Prostate gland (tissue), 2 donors: ENCODE measurements at places on chromosomes 5 and 9. TPM values are rescaled to one million over a fixed set of nuclear protein-coding genes. Genes with fewer than 3 reads are reported as not detected.

DNA sequence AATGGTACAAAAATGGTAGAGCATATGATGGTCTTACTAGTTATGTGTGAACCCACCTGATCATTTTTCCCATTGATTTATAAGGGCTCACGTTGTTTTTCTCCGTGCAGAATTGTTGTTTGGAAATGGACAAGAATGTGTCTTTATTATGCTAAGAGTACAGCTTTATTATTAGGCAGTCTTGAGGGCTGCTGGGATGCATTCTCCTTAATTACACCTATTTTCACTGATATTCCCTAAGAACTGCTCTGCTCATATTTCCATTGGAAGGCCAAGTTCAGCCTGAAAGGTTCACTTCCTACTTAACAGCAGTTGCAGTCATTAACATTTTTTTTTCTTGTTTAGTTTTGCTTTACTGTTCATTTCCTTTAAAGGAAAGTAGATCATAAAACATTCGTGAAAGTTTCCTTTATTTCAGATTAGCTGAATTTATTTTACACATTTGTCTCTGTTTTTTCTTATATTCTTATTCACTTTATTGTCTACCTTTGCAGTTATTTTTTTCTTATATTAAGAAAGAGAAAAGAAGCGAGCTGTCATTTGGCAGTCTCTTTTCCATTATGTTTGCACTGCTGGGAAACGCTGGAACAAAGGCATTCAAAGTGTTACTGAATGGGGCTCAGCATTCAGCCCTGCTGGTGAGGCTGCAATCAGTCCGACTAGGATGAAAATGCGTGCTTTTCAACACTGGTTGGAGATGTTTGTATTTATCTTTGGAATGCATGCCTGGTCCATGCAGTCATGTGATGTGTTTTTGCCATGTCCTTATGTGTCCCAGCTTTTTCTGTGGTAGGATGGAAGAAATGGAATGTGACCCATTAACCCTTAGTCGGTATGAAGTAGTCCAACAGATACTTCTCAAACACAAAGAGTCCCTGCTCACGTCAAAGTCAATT lies 602.7 kb upstream of the ZNF608 start:
- H3K27ac ChIP-seq = no peak overlapping the region
- no peaks in the 10 kb centered on the region for H3K27me3 ChIP-seq
- H3K4me1 ChIP-seq = no peaks in the 10 kb centered on the region
- no peak overlapping the region for H3K4me3 ChIP-seq
- H3K36me3 ChIP-seq = no peaks in the 10 kb centered on the region
- DNase-seq = no peak

SLIT3 gene
- 8.3 TPM for total RNA-seq

- H3K4me1 ChIP-seq = no peaks in the 10 kb centered on the region
- no peak for DNase-seq
- no peak overlapping the region for H3K4me3 ChIP-seq
- H3K27ac ChIP-seq = no peak overlapping the region
- H3K36me3 ChIP-seq = no peaks in the 10 kb centered on the region
- H3K27me3 ChIP-seq = no peaks in the 10 kb centered on the region
These were observed 18.5 kb upstream of the CDC42SE2 start for GRCh38 chr5:131245312-131245711.

GRCh38 chr5:11483630-11484029 lies 420.6 kb downstream of the CTNND2 start:
- no peaks in the 10 kb centered on the region for H3K27me3 ChIP-seq
- H3K27ac ChIP-seq = no peak overlapping the region
- no peaks in the 10 kb centered on the region for H3K36me3 ChIP-seq
- H3K4me3 ChIP-seq = no peak overlapping the region
- H3K4me1 ChIP-seq = no peaks in the 10 kb centered on the region

- no peak overlapping the region for H3K27ac ChIP-seq
- no peak for DNase-seq
- H3K4me1 ChIP-seq = no peaks in the 10 kb centered on the region
- H3K27me3 ChIP-seq = no peaks in the 10 kb centered on the region
- H3K36me3 ChIP-seq = no peaks in the 10 kb centered on the region
These were observed 114.1 kb upstream of the LPCAT1 start for GRCh38 chr5:1637639-1638481.

PROB1 gene
- 2.4 TPM for total RNA-seq

DNA sequence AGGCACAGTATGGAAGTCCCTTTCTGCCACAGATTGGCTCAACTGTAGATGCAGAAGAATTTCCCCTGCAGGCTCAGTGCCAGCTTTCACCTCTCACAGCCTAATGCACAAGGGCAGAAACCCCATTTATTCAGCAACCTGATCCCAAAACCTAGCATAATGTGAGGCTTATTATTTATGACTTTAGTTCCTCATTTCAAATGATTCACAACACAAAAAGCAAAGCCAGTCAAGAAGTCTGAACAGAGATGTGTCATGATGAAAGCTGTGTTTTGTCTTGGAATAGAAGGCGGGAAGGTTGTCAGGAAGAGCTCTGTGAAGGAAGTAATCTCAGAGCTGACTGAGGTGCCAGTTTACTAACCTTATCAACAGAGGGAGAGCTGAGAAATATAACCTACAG lies 369.7 kb downstream of the LRRC70 start:
- no peak for DNase-seq
- no peaks in the 10 kb centered on the region for H3K27me3 ChIP-seq
- H3K4me3 ChIP-seq = no peak overlapping the region
- no peak overlapping the region for H3K27ac ChIP-seq

DNA sequence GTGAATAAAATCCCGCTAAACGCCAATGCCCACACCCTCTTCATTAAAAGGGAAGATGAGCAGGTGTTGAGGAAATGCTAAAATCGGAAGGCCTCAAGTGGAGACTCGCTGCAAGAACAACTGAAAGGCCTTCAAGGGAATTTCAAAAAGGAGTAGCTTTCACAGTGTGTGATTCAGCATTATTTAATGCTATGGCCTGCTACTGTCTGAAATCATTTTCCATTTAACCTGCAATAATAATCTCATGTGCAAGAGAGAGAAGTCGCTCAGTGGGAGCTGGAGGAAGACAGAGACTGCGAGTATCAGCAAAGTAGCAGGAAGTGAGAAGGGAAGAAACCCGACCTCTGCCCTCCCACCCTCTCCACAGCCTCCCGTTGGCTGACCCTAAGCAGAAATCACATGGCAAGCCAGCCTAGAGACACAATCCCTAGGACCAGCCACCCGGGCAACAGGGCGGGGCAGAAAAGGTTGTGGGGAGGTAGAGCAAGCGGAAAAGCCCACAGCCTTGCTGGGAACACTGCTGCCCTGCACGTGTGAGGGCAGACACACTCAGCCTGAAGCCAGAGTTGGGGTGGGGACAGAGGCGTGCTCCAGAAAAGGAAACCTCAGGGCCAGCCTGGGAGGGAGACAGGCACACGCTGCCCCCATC lies 39.9 kb upstream of the CTSL start:
- no peaks in the 10 kb centered on the region for H3K36me3 ChIP-seq
- no peak overlapping the region for H3K27ac ChIP-seq
- no peak overlapping the region for H3K4me3 ChIP-seq
- H3K27me3 ChIP-seq = no peaks in the 10 kb centered on the region
- no peak for DNase-seq

DNA sequence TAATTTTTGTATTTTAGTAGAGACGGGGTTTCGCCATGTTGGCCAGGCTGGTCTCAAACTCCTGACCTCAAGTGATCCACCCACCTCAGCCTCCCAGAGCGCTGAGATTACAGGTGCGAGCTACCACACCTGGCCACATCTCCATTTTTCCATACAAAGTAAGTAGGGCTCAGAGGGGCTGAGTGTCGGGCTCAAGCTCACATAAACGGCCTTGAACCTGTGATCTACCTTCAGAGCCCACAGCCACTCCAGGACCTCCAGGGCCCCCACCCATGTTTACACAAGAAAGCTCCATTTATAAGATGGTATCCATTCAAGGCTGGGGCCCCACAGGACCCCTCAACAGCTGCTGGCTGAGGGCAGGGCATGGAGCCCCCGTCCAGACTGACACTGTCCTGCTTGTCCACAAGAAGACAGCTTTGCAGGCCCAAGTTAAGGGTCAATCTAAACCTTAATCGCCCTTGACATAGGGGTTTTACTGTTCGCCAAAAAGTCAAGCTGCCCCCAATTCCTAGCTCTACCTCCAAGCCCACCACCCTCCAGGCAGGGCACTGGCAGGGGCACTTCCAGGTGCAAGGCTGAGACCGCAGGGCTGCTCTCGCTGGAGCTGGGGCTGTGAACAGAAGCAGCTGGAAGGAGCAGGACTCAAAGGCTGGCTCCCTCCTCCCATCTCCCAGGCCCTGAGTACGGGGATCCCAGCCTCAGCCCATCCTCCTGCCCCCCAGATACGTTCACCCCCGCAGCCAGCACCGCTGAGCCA lies 18.9 kb downstream of the FAM78A start:
- DNase-seq = no peak
- H3K36me3 ChIP-seq = no peaks in the 10 kb centered on the region
- no peaks in the 10 kb centered on the region for H3K27me3 ChIP-seq
- no peak overlapping the region for H3K27ac ChIP-seq
- no peaks in the 10 kb centered on the region for H3K4me1 ChIP-seq
- H3K4me3 ChIP-seq = no peak overlapping the region

- no peaks in the 10 kb centered on the region for H3K27me3 ChIP-seq
- no peaks in the 10 kb centered on the region for H3K4me1 ChIP-seq
- no peaks in the 10 kb centered on the region for H3K36me3 ChIP-seq
These were observed 52.3 kb upstream of the FAM120AOS start for GRCh38 chr9:93505541-93506132.

SCGB3A2 gene
- total RNA-seq = not detected

IFNK gene
- total RNA-seq = not detected

TARS1 gene
- 27.4 TPM for total RNA-seq

DNA sequence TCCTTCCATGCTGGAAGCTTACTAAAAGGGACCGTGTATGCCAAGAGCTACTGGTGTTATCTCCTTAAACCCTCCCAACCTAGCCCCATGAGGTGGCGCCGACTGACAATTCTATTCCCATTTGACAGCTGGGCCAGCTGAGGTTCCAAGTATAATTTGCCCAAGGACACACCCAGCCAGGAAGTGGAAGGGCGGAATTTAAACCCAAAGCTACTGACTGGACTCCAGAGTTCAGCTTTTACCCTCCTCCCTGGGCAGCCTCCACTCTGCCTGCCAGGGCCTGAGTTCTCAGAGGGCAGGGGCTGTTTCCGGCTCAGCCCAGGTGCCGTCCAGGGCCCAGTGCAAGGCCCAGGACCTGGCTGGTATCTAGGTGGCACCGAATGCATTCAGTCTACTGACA lies 71.8 kb downstream of the C9orf50 start:
- H3K4me3 ChIP-seq = no peak overlapping the region
- no peaks in the 10 kb centered on the region for H3K27me3 ChIP-seq
- peak overlapping the region; percentile 78 for H3K27ac ChIP-seq
- no peak for DNase-seq
- H3K4me1 ChIP-seq = no peaks in the 10 kb centered on the region

PCDHA5 gene
- total RNA-seq = 0.14 TPM

- no peaks in the 10 kb centered on the region for H3K27me3 ChIP-seq
- no peak overlapping the region for H3K27ac ChIP-seq
- H3K4me1 ChIP-seq = no peaks in the 10 kb centered on the region
- no peak for DNase-seq
- no peaks in the 10 kb centered on the region for H3K36me3 ChIP-seq
These were observed 624.0 kb upstream of the KLF4 start for GRCh38 chr9:108113596-108113995.

NFIB gene
- total RNA-seq = 131 TPM

DNA sequence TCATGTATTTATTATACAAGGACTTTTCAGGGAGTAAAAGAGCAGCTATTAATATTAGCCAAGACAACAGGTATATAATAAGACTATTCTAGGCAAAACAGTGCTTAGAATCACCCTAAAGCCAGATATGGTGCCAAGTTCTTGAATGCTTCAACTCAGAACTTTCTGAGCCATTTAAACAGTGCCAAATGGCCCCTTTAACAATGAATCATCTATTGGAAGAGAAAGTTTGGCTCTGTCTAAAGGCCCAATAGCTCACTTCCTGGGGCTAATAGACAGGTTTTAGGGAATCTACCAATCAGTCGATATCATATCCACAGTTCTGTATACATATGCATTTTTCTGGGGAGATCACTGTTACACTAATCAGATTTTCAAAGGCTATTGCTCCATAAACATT lies 42.9 kb downstream of the ZNF474 start:
- H3K4me3 ChIP-seq = no peak overlapping the region
- no peaks in the 10 kb centered on the region for H3K36me3 ChIP-seq
- DNase-seq = no peak
- no peaks in the 10 kb centered on the region for H3K27me3 ChIP-seq
- H3K27ac ChIP-seq = no peak overlapping the region

- no peaks in the 10 kb centered on the region for H3K27me3 ChIP-seq
- no peak overlapping the region for H3K27ac ChIP-seq
- no peaks in the 10 kb centered on the region for H3K36me3 ChIP-seq
- DNase-seq = no peak
- H3K4me3 ChIP-seq = no peak overlapping the region
These were observed 40.7 kb downstream of the F2RL2 start for GRCh38 chr5:76582230-76583162.

DNA sequence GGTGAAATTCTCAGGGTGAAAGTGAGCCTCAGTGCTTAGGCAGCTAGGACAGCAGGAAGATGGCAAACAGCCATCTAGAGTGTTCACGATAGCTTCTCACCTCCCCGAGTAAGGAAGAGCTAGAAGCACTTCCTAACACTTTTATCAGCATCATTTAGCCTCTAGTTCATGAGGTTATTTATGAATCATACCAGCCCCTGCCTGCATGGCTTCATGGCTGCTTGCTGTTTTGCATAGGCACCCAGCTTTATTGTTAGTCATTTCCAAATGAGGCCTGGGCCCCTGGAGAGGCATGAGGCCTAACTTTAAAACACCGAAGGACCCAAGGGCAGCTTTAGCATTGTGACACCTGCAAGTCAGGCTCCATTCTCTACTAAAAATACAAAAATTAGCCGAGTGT lies 134.9 kb upstream of the PANK3 start:
- no peaks in the 10 kb centered on the region for H3K36me3 ChIP-seq
- H3K27ac ChIP-seq = no peak overlapping the region
- no peak for DNase-seq

GRCh38 chr5:8907168-8907868 lies 638.6 kb downstream of the SEMA5A start:
- H3K4me1 ChIP-seq = no peaks in the 10 kb centered on the region
- H3K36me3 ChIP-seq = no peaks in the 10 kb centered on the region
- H3K4me3 ChIP-seq = no peak overlapping the region
- no peaks in the 10 kb centered on the region for H3K27me3 ChIP-seq
- DNase-seq = no peak
- no peak overlapping the region for H3K27ac ChIP-seq

SHOC1 gene
- 13.6 TPM for total RNA-seq

ZFP37 gene
- 2.9 TPM for total RNA-seq

GRCh38 chr5:34585601-34586104 lies 70.5 kb upstream of the RAI14 start:
- no peak for DNase-seq
- H3K4me1 ChIP-seq = no peaks in the 10 kb centered on the region
- no peak overlapping the region for H3K27ac ChIP-seq
- no peaks in the 10 kb centered on the region for H3K27me3 ChIP-seq
- H3K4me3 ChIP-seq = no peak overlapping the region

CDX1 gene
- total RNA-seq = not detected

GRCh38 chr9:91711755-91712601 lies 238.1 kb downstream of the ROR2 start:
- no peaks in the 10 kb centered on the region for H3K27me3 ChIP-seq
- H3K4me1 ChIP-seq = no peaks in the 10 kb centered on the region
- H3K36me3 ChIP-seq = no peaks in the 10 kb centered on the region

GRCh38 chr9:27561685-27562084 lies 11.6 kb downstream of the C9orf72 start:
- no peak overlapping the region for H3K4me3 ChIP-seq

DNM1 gene
- total RNA-seq = 7.7 TPM
